Renal pelvis (tissue), 12 donors: ENCODE measurements at places on chromosomes 2 and 18.
A peak's percentile ranks its signal among the peaks of the same experiment; 100 is the strongest.

DNA sequence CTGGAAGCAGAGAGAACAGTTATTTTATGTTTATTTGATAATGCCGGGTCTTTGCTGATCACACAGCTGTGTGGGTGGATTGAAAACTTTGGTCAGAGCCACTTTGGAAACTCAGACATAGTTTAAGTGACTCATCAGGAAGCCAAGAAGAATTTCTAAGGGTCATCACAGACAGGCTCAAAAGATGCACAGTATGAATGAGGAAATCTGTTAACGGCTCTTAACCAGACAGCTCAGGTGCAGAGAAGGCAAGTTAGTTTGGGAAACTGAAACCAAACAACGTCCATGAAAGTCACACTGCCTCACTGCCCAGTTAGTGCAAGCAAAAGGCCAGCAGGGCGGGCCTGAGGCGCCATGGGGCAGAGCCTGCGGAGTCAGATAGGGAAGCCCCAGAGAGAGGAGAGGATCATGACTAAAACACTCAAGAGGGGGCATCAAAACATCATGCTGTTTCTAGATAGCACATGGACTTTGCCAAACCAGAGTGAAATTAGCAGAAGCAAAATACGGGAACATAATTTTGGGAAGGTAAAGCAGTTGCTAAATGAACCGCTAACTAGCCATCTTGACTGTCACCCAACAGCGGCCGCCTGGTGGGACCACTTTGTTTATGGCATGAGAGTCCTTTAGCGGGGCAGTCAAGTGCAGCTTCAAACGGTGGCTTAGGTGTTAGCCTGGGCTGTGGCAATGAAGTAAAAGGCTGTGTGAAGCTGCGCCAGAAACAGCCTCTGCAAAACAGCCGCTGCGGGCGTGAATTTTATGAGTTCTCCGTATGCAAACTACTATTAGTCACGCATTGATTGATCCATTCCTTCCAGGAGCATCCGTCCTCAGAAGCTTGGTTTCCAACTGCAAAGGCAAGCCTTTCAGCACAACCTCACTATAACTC is 101.2 kb downstream of the KCTD18 start:
- no peak for DNase-seq

DNA sequence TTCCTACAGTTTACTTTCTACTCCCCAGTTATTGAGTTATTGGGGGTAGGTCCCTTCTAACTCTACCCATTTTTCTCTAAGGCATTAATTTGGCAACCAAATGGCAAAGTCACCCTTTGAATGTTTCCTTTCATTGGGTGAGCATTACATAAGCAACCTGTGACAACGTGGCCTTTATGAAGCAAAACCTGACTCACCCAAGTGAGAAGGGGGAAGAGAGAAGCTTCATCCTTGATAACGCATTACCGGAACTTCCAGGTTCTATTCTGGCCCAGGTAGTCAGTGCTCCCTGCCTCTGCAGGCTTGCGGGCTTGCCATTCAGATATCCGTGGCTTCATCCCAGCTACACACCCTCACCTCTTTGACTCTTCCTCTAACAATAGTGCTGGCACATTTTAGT is 39.1 kb upstream of the FAM124B start:
- DNase-seq: no peak

GRCh38 chr2:129087133-129087813 is 768.6 kb upstream of the HS6ST1 start:
- DNase-seq: no peak

GRCh38 chr2:73897240-73897583 is 4.4 kb downstream of the ACTG2 start:
- no peak for DNase-seq

DNA sequence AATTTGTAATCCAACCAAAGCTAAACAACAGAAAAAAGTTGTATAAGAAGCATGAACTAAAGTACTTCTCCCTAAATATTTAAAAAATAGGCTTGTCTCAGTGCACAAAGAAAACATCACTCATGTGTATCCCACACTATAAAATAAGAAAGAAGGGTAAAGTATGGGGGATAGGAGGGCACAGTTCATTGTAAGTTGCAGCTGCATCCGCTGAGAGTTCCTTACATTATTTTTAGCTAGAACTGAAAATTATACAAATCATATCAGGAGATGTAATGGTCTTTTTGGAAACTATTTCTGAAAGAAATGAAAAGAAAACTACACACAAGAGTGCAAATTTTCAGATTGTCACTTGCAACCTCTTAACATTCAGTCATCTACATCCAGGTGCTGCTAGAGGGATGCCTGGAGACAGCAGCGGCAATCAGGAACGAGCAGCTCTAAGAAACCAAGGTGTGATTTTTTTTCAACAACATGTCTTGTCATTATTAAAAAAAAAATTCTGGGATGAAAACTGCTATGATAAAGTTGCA is 273.6 kb downstream of the ASXL3 start:
- DNase-seq: no peak

- no peak for DNase-seq
Measured at GRCh38 chr2:202376460-202377206, 506 bp downstream of the BMPR2 start.

DNA sequence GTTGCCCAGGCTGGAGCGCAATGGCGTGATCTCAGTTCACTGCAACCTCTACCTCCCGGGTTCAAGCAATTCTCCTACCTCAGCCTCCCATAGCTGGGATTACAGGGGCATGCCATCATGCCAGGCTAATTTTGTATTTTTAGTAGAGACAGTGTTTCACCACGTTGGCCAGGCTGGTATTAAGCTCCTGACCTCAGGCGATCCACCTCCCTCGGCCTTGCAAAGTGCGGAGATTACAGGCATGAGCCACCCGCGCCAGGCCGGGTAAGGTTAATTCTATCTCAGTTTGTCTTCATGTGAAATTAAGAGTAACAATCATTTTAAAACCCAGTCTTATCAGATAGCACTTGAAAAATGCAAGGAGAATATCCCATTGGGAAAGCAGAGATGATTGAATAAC is 1681.7 kb upstream of the DDX18 start:
- DNase-seq: no peak

DNA sequence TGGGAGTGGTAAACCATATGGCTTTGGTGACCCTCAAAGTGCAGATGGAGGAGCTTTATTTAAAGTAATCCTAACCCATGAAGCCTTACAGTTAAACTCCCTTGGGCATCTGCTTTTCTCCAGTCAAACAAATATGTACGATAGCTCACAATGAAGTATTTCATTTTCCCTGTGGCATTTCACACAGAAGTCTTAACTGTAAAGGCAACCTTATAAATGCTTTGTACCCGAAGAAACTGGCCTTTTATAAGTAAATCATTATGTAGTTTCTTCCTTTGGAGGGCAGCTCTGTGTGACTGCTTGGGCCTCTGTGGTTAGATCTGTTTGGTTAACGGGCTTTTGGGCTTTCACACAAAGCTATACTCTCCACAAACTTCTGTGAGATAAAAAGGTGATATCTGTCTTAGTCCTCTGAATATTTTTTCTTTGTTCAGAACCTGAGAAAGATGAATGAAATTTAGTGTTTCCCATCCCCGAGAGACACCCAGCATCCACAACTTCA is 46.6 kb downstream of the SCN1A start:
- no peak for DNase-seq

DNA sequence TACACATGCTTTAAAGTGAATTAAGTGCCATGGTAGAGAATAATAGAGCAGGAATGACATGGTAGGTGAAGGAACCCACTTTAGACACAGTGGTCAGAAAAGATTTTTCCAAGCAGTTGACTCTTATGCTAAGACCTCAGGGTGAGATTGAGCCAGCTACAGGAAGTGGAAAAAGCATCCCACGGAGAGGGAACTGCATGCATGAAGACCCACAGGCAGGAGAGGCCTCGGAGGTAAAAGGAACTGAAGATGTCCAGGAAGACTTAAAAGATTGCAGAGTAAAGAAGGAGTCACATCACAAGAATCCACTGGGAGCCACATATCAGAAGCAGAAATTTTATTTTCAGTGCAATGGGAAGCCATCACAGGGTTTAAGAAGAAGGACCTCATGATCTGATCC is 499.2 kb upstream of the FAM98A start:
- no peak for DNase-seq

DNA sequence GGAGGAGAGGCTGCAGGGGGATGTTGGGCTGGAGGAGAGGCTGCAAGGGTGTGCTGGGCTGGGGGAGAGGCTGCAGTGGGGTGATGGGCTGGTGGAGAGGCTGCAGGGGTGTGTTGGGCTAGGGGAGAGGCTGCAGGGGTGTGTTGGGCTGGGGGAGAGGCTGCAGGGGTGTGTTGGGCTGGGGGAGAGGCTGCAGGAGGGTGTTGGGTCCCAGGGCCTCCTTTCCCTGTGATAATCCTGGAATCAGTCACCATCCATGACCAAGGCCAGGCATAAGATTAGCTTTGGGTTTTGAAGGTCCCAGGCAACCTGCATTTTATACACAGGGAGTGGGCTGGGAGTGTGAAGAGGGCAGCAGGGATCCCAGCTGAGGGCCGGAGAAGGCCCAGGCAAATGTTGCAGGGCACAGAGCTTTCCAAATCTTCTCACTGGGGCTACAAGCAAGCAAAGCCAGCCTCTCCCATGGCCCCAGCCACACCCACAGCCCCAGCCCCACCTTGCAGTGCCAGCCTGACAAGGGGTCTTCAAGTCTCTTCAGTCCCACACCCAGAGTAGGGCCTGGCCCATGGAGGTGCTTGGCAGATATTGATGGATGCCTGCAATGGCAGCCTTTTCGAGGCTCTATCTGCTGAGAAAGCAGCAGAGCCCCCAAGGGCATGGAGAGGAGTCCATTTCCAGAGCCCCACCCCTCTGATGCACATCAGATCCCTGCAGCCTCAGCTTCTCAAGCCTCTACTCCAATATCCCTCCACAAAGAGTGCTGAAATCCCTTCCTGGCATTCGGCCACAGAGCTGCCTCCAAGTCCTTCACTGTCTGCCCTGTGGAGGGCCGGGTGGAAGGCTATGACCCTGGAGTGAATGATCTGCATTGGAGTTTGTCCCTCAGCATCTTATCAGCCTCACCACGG is 50.3 kb upstream of the GLI2 start:
- DNase-seq: no peak

- DNase-seq: no peak
Measured at GRCh38 chr2:239268082-239268481, 132.7 kb downstream of the HDAC4 start.

DNA sequence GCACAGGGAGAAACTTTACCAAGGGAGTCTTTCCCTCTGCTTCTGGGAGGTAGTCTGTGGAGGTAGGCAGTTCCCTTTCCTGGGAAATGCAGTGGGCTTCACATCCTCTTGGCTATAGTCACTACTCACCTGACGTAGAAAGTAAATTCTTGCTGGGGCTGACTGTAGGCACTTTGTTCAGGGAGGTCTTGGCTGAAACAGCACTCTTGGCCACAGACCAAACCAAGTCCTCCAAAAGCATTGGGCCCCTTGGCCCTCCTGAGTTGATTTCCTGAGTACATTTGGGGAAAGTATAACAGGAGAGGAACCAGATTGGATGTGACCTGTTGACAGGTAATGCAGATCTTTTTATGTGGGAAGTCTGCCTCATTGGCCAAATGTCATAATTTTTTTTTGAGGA is 108.9 kb downstream of the MGAT5 start:
- no peak for DNase-seq

GRCh38 chr2:234199996-234200395 is 149.5 kb downstream of the SPP2 start:
- no peak for DNase-seq

DNA sequence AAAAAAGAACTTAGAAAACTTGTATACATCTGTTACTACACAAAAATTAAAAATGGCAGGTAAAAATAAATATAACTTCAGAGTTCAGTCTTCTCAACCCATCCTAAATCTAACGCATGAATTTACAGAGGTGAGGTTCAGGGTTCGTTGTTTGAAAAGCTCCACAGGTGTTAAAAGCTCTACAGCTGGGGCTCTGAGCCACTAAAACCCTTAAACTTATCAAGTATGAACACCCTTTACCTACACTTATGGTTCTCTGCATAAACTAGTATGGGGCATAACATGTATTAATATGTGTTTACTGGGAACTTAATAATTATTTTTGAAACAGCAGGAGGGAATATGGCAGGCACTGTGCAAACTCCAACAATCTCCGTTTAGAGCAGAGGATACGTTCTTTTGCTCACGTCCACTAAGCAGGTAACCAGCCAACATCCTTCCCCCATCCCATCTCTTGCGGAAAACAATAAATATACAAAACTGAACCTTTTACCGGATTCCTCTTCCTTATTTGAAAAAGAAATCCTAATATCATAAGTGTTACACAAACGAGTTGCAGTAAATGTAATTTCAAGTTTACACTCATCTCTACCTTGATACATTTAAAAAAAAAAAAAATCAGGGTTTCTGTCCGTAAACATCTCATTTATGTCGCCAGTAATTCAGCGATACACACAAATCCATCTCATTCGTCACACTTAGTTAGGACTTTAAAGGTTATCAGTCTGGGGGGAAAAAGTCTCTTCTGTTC is 1.3 kb downstream of the PIAS2 start:
- no peak for DNase-seq

GRCh38 chr18:32714571-32715148 is 58.2 kb downstream of the KLHL14 start:
- DNase-seq: peak; percentile 88

DNA sequence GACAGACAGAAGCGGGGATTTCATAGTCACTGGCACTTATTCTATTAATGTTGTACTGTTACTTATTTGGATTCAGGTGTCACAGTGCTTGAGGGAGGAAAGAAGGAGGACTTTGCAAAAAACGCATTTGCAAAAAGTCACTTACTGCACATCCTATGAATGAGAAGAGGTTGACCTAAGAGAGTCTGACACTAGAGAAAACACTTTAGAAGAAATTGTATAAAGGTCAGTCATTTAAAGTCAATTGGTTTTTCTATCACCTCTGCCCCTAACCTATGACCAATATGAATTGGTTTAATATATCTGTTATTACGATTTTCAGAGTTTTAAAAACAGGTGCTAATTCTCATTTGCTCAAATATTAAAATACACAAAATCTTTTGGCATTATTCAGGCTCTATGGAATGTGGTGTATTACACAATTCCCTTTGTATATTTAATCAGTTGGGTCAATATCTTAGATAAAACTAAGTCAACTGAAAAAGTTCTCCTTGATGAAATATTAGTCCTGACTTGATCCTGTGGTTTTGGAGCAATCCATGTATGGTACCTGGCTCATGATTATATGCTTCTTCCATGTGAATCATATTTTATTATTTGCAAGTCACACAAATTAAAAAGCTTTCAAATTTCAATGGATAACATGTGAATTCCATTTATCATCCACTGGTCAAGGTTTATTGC is 157.4 kb downstream of the CDH2 start:
- DNase-seq: no peak

DNA sequence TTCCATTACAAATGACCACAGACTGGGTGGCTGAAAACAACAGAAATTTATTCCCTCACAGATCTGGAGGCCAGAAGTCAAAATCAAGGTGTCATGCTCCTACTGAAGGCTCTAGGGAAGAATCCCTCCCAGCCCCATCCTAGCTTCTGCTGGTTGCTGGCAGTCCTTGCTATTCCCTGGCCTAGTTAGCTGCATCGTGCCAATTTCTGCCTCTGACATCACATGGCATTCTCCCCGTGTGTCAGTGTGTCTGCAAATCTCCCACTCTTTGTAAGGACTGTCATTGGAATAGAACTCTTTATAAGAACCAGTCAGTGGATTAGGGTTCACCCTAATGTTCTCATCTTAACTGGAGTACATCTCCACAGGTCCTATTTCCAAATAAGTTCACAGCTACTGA is 30.5 kb upstream of the NCKAP5 start:
- DNase-seq: no peak

GRCh38 chr2:83595926-83596325 is 863.2 kb downstream of the SUCLG1 start:
- no peak for DNase-seq

- DNase-seq: no peak
Measured at GRCh38 chr2:6143812-6144211, 451.6 kb downstream of the SOX11 start.

GRCh38 chr2:36371928-36372391 is 16.4 kb downstream of the CRIM1 start:
- DNase-seq: peak; percentile 65

- DNase-seq: no peak
Measured at GRCh38 chr2:120470041-120470965, 124.4 kb downstream of the INHBB start.
